Activated T-cell treated with anti-CD3 and anti-CD28 coated beads for 1 hour (primary cell): ENCODE measurements at places on chromosomes 3 and 15.

DNA sequence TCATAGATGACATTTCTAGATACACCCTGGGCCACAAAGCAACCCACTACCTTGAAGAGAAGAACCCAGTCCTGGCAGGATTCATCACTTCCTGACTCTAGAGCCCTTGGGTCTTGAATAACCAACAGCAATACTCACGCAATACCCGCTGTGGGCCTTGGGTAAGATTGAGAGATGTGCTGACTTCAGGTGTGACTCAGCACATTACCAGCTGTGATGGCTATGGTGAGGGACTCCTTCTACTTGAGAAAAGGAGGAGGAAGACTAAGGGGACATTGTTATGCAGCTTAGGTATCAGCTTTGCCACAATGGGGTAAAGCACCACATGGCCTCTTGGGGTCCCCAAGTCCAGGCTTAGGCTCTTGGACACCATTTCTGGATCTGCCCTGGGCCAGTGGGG lies 14.9 kb downstream of the C3orf33 start:
- no peak for DNase-seq

GRCh38 chr3:42099020-42099765 lies 8.0 kb downstream of the TRAK1 start:
- no peak for DNase-seq

DNA sequence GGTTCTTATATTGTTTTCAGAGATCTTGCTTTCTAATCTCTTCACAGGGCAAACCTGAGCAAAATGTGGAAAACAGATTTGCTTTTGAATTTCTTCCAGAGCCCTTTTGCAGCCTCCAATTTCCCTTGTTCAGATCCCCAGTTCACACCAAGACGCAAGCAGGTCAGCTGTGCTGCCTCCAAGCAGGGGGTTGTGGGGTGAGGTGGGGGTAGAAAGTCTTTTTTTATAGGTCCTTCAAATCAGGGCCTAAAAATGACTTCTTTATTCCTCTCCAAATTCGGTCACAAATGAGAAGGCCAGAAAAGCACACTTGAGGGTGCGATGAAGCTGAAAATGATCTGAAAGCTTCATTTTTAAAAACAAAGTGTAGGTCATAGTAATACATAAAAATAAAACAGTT lies 26.3 kb upstream of the AVEN start:
- no peak for DNase-seq

GRCh38 chr15:85059734-85060133 lies 78.1 kb downstream of the PDE8A start:
- DNase-seq: no peak

DNA sequence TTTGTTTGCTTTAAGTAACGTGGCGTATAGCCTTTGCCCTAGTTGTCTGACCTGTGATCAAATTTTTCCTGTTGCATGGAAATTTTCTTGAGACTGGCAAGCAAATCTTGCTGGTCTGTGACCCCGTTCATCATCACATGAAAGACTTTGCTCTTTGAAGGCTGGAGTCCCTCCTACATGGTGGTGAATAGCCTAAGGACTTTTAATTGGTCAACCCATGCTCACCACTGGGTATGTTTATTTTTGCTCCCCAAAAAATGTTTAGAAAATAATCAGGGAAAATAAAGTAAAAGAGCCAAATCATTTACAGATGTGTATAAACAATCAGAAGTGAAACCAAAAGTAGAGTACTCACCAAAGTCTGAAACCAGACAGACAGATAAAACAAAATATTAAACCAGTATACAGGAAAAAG lies 1075.3 kb upstream of the ALCAM start:
- no peak for DNase-seq

DNA sequence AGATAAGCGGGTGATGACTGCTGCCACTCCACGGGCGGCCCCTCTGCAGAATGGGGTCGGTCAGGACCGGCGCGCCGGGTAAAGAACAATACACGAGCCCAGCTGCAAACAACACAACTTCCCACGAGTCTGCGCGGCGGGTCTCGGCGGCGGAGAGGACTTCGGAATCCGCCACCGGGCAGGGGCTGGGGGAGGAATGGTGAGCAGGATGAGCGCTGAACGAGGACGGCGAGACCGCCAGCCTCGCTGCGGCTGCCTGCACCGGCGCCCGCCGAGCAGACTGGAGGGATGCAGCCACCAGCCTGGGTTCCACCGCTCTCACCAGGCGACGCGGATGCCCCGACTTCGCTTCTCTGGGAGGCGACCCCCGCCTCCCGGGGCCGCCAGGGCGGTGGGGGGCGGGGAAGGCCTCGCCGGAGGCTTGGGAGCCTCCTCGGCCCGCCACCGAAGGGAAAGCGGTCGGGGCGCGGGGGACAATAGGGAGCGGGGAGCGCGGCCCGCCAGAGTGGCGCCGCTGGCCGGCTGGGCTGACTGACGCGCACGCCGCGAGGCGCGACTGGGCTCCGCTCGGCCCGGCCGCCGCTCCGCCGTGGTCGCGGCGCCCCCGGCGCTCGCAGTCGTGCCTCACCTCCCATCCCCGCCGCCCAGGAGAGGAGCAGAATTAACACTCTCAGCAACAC lies 515 bp downstream of the ADAM10 start:
- DNase-seq: peak; percentile 38
